ENCODE measurements at places on chromosomes 3 and 15.

GRCh38 chr3:89955156-89955555 is 847.7 kb downstream of the EPHA3 start:
- no peak for DNase-seq

GRCh38 chr3:37694284-37694675 is 167.4 kb upstream of the CTDSPL start:
- peak; percentile 23 for DNase-seq

- no peak for DNase-seq
Observed at GRCh38 chr3:180743813-180744590, 64.7 kb upstream of the CCDC39 start.

GRCh38 chr15:56094171-56094570 is 100.8 kb upstream of the NEDD4 start:
- DNase-seq: no peak

DNA sequence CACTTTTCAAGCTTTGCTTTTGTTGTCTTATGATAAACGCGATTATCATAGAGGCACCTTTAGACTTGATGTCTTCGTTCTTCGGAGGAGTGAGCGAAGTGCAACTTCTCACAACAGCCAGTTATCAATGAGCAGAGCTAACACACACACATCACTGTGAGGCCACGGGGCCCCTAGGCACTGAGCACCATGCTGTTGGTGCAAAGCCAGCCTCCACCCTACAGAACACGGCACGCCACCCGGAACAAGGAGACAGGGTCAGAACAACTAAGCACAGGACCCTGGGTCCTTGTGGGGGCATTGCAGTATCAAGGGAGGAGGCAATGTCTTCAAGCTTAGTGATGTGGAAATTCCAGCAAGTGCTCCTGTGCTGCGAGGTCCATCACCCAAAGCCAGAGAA is 244.5 kb downstream of the OCA2 start:
- no peak for DNase-seq

- no peak for DNase-seq
Observed at GRCh38 chr3:8317661-8318649, 183.7 kb upstream of the LMCD1 start.

- no peak for DNase-seq
Observed at GRCh38 chr15:91200101-91200754, 100.2 kb downstream of the SV2B start.

- DNase-seq: no peak
Observed at GRCh38 chr3:119388577-119388976, 74.8 kb downstream of the TMEM39A start.

- peak; percentile 3 for DNase-seq
Observed at GRCh38 chr15:56821721-56822425, 88.6 kb upstream of the ZNF280D start.

DNA sequence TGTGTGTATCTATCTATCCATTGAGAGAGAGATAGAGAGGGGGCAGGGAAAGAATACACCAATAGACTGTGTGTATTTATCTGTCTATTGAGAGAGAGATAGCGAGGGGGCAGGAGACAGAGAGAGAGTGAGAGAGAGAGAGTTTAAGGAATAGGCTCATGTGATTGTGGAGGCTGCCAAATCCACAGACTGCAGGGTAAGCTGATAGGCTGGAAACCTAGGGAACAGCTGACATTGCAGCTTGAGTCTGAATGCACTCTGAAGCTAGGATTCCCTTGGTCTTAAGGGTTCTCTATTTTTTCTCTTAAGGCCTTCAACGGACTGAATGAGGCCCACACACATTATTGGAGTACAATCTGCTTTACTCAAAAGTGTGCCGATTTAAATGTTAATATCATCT is 255.8 kb downstream of the EPHA3 start:
- DNase-seq: no peak

- DNase-seq: no peak
Observed at GRCh38 chr15:78340231-78341056, at the start of gene CRABP1. TSS of gene CRABP1 (plus strand) at chr15:78340353. CDS start at chr15:78340429, 76 bp downstream.

GRCh38 chr3:69012800-69013252 is 658 bp downstream of the EOGT start:
- no peak for DNase-seq

DNA sequence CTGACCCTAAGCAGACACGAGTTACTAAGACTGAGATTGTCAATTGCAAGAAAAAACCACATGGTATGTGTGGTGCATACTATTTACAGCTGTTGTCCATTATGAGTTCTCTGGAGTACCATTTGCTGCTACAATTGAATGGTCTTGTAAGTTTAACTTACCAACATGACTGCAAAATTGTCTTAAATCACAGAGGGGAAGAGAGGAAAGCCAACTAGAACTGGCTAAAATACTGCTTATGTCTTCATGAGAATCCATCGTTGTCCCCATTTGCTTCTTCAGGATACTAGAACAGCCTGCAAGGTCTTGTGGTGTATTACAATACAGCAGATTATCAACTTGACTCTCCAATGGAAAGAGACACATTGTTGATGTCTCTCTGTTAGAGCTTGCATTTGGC is 313.2 kb downstream of the AGBL1 start:
- DNase-seq: no peak
